LHCN-M2 (cell line): ENCODE measurements at places on chromosomes 7 and 10. TPM values are rescaled to one million over a fixed set of nuclear protein-coding genes. Genes with fewer than 3 reads are reported as not detected.
A peak's percentile ranks its signal among the peaks of the same experiment; 100 is the strongest.

DDC gene
- not detected in 2 replicates for total RNA-seq

CUL2 gene
- total RNA-seq = 38.9 and 39.1 TPM in 2 replicates

SLC13A1 gene
- total RNA-seq = not detected in 2 replicates

GOT1 gene
- 20.0 and 22.0 TPM in 2 replicates for total RNA-seq

GIMAP4 gene
- not detected in 2 replicates for total RNA-seq

OR2A1 gene
- total RNA-seq = not detected in 2 replicates

DNA sequence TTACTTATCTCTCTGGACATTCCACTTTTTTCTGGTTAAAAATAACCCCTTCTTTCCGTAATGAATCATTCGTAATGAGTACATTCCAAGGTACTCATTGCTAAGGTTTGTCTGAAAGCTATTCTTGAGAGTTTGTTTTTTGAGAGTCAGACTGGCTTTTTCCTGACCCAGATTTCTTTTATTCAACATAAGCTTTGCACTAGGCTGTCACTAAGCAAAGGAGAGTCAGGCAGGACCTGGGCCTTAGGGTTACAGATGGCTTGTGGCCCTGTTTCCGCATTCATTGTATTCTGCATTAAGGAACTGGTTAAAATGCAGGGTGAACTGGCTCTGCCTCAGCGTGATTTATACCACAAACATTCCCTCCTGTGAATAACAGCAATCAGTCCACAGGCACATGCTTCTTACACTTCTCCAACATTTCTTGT is 84.1 kb downstream of the POM121L12 start:
- peak; percentile 39 for DNase-seq

DNA sequence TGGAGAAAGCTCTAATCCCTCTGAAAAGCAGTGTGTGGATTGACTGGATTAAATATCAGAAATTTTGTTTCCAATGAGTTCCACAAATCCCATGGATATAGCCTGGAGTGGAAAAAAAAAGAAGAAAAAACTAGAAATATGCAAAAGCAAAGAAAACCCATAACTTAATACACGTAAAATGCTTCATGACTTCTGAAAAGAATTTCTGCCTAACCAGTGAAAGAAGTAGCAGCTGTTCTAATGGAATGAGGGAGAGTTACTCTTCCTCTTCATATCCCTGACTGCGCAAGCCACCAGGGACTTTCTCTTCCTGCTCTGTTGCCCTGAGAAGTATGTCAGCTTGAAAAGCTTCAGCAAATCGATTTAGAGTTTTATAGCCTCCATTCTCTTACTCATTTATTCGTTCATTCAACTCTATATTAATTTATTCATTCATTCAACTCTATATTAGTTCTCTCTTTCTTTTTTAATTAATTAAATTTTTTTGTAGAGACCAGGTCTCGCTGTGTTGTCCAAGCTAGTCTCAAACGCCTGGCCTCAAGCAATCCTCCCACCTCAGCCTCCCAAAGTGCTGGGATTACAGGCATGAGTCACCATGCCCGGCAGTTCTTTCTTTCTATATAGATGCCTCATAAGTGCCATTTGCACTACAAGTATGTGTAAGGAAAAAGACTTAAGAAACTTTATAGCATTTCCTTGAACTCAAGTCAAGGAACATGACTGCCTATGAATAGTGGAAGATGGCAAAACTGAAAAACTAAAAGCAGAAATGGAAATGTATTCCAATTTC is 447.3 kb upstream of the NRP1 start:
- peak; percentile 67 for DNase-seq

- DNase-seq = no peak
These were observed 630.7 kb upstream of the GRM3 start for GRCh38 chr7:86012971-86013370.

DNA sequence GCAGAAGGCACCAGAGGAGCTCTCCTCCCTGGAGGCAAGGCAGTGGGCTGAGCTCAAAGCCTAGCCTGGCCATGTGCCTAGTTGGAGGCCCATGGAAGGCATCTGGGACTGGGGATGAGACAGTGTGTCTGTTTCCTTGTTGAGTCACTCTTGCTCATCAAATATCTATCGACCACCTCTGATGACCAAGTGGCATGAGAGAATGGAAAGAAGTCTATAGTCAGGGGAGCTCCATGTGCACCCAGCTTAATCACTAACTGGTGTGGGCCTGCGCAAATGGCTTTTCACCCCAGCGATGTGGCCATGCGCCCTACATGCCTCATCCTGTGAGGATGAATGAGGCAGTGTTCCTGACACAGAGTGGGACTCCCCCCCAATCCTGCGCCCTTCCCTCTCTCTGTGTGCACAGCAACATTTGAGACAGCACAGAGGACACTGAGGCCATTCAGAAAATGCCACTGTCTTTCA is 229.9 kb downstream of the RPS24 start:
- DNase-seq = peak; percentile 90

GRCh38 chr10:14936584-14936983 is 17.3 kb downstream of the DCLRE1C start:
- no peak for DNase-seq

GRCh38 chr7:116307253-116307652 is 96.9 kb downstream of the TES start:
- no peak for DNase-seq

DNA sequence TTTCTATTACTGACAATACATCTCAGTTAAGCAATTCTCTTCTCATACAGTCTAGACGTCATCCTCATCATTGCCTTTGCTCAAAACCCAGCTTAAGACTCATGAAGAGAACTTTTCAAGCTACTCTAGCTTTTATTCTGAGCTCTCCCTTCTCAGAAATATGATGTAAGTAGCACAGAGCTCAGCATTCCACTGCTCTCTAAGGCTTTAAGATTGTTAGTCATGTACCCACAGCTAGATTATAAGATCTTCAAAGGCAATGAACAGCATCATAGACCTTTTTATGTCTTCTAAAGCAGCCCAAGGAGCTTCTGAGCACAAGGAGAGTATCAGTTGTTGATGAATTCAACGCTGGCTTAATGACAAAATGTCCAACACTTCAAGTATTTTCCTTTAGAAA is 119.3 kb downstream of the NRP1 start:
- DNase-seq = peak; percentile 85

GRCh38 chr7:126411032-126411820 is 841.5 kb downstream of the GRM8 start:
- DNase-seq = peak; percentile 4
